ENCODE measurements at places on chromosomes 11 and 22. TPM values are rescaled to one million over a fixed set of nuclear protein-coding genes. Genes with fewer than 3 reads are reported as not detected.
A peak's percentile ranks its signal among the peaks of the same experiment; 100 is the strongest.

The GRIA4 gene
- polyA plus RNA-seq = 0.07 TPM

The IL18 gene
- polyA plus RNA-seq = 7.7 TPM

The MPEG1 gene
- polyA plus RNA-seq = 2.4 TPM

The OR52H1 gene
- not detected for polyA plus RNA-seq

DNA sequence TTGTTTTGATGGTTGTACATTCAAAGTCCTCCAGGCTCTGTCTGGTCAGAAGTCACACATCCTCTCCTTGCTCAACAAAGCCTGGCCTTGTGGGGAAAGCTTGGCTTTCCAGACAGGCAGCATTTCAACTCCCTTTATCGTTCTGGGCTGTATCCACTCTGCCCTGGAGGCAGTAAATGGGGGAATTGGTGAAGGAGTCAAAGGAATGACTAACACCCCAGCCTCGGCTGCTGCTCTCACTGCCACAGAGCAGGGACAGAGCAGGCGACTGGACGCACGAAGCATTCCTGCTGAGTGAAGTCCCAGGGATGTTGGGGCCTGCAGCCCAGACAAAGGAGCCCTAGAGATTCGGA is 52.8 kb downstream of the WNT11 start:
- DNase-seq = no peak

DNA sequence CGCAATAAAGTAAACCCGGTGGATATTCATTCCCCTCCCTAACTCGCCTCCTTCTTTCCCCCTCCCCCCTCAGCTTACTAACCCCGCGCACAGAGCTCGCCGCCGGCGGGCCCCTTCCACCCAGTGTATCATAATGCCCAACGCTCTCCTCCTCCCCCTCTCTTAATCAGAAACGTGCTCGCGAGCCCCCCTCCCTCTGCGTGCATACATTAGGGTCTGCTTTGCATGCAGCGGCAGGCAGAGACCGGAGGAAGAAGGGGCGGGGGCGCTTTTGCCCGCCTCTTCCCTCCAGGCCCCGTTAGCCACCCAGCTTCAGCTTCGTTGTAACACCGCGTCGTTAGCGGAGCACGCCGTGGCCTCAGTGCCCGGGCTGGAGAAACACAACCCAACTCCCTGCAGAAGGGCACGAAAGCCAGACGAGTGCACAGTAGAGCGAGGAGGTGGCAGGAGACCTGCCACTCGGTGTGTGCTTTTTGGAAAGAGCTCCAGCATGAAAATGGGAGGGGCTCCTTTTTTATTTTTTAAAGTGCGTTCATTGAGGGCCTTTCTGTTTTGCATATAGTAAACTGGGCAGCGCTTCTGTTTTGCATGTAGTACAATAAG is 901 bp upstream of the KMT2A start:
- peak; percentile 34 for DNase-seq

DNA sequence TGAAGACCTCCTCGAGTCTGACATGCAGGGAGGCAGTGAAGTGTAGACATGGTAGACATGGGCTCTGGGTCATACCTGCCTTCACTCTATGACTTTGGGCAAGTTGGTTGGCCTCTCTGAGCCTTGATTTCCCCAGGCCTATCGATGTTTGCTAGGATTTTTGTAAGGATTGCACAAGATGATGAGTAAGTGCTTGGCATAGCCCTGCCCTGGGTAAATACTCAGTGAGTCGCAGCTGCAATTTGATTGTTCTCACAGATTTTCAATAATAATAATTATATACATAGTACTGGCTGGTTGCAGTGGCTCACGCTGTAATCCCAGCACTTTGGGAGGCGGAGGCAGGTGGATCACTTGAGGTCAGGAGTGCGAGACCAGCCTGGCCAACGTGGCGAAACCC is 18.1 kb downstream of the MCM5 start:
- DNase-seq = no peak

DNA sequence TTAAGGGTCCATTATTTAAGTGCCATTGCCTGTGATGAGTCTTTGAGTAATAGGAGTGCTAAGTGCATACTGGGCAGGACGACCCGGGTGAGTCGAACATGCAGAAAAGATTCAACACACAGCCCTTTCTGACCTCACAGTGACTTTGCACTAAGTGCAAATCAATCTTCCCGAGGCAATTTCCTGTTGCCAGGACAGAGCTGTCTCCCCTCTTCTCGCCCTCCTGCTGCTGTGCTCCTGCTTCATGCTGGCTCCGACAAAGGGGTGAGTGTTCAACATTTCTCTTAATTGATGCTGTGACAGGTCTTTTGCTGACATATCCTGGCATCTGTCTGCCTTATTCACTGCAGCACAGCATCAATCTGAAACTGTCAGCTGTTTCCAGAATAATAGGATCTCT is 42.0 kb downstream of the MCHR1 start:
- no peak for DNase-seq

DNA sequence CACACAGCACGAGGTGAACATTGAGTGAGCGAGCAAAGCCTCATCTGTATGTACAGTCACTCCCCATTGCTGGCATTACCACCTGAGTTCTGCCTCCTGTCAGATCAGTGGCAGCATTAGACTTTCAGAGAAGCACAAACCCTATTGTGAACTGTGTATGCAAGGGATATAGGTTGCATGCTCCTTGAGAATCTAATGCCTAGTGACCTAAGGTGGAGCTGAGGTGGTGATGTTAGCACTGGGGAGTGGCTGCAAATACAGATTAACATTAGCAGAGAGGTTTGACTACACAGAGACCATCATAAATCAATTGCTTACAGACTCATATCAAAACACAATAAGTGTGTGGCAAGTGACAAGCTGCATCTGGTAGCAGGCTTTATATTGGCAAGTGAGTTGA is 262.5 kb upstream of the ANO5 start:
- no peak for DNase-seq

- DNase-seq = no peak
These were observed 113.8 kb upstream of the CD82 start for GRCh38 chr11:44451706-44452105.

- DNase-seq = no peak
These were observed 322.8 kb downstream of the LARGE1 start for GRCh38 chr22:33597274-33597985.

GRCh38 chr11:134978388-134979088 is 566.5 kb upstream of the B3GAT1 start:
- DNase-seq = no peak

Data from ovary (tissue), 10 donors.